Frontal cortex (tissue), 4 donors: ENCODE measurements at places on chromosomes 5 and 9. TPM values are rescaled to one million over a fixed set of nuclear protein-coding genes. Genes with fewer than 3 reads are reported as not detected.

Gene OBP2B
- not detected for total RNA-seq

Gene GDNF
- not detected for total RNA-seq

Gene ADCY2
- total RNA-seq = 20.4 TPM

Gene DEPDC1B
- 12.2 TPM for total RNA-seq

Gene PLAC8L1
- total RNA-seq = 0.82 TPM

Gene CCT5
- total RNA-seq = 284 TPM

Gene PRRX2
- not detected for total RNA-seq

Gene C7
- total RNA-seq = 8.2 TPM

Gene C5orf34
- 6.1 TPM for total RNA-seq

Gene UGT3A2
- total RNA-seq = 0.41 TPM

Gene PCDHGB3
- total RNA-seq = 8.2 TPM

Gene MCIDAS
- not detected for total RNA-seq

Gene NME5
- 13.0 TPM for total RNA-seq
